Right renal cortex interstitium (tissue), 3 donors: ENCODE measurements at places on chromosomes 16 and 17. TPM values are rescaled to one million over a fixed set of nuclear protein-coding genes. Genes with fewer than 3 reads are reported as not detected.

DNA sequence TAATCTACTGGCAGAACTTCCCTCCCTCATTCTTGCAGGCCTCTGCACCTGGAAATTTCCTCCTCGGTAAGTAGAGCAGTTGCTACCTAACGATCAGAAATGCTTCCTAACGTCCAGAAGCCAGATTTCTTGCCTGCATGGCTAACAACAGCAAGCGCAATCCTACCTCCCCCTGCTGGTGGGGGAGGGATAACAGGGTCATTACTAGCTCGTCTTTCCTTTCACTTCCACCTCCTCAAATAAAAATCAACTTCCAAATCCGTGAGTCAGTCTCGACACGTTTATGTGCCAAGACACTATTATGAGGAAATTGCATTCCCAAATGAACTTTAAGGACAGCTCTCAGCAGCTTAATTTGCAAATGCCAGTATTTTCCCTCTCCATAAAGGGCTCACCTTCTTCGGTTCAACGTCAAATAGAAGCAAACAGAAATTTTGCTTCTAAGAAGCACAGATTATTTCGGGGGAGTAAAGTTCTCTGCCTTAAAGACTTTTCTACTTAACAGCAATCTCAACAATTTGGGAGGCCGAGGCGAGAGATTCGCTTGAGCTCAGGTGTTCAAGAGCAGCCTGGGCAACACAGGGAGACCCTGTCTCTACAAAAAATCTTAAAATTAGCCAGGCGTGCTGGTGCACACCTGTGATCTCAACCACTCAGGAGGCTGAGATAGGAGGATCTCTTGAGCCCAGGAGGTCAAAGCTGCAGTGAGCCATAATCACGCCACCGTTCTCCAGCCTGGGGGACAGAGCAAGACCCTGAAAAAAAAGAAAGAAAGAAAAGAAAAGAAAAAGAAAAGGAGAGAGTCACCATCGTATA lies 188.6 kb upstream of the PSMD7 start:
- DNase-seq, result no peak

GRCh38 chr16:21267298-21267697 lies 10.8 kb downstream of the CRYM start:
- DNase-seq, result no peak

SLC5A11 gene
- polyA plus RNA-seq, result 2.8 TPM

OR3A3 gene
- 0.06 TPM for polyA plus RNA-seq

DNA sequence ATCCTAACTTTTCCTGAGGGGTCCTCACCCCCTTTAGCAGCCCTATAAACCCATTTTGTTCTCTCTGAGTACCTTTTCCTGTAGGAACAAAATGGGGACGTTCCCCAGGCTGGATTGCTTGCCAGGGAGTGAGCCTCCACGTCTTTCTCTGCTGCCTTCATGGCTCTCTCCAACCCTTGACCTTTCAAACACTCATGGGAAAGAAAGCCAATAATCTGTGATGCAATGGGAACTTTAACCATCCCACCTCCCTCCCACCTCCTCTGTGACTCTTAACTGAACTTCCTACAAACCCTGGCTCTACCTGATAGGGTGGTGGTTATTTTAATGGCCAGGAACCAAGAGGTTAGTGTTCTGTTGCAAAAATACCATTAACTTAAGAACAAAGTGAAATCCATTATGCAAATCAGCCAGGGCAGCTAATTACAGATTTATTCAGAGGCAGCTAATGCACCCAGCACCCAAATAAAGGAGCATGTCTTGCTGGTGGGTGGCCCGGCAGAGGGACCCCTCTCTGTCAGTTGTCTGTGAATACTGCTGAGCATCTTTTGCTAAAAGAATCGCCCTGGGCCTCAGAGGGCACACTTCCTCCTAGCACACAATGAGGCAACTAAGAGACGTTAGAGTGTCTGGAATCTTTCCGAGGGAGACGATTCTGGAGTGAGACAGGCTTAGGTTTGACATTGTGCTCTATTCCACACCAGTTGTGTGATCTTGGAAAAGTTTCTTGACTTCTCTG lies 3.0 kb downstream of the PIPOX start:
- DNase-seq, result no peak

DNA sequence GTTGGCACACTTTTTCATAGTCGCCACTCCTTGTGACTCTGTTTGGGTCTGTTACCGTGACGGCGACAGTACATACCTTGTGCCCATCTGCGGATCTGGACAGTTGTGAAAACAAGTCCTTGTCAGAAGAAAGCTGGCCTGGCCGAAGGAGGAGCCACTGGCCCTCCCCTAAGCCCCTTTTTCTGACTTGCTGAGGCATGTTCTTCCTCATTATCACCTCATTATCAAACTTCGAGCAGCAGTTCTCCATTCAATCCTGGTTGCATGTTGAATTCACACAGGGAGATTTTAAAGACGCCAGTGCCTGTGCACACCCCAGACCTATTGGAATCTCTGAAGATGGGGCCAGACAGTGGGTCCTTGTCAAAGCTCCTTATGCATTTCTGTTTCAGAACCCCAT lies 61.1 kb downstream of the CYLD start:
- DNase-seq, result no peak

SLC38A7 gene
- 14.8 TPM for polyA plus RNA-seq

- no peak for DNase-seq
These were observed 1436.1 kb upstream of the GOT2 start for GRCh38 chr16:60170196-60170595.

DNA sequence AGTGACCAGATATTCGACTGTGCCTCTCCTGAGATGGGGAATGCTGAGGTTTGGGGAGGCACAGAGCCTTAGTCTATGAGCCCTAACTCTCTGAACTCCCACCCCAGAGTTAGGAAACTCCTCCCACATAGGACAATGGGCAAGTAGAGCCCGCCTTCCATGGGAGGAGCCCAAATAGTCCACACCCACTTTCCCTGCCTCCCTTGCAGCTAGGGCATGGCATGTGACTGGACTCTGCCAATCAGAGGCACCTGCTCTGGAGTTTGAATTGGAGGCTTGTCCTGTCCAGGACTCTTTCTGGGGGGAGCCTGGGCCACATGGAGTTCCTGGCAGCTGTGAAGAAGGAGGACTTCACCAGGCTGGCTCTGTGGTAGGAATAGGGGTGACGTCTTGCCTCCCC lies 48.4 kb downstream of the SOCS1 start:
- no peak for DNase-seq

DNA sequence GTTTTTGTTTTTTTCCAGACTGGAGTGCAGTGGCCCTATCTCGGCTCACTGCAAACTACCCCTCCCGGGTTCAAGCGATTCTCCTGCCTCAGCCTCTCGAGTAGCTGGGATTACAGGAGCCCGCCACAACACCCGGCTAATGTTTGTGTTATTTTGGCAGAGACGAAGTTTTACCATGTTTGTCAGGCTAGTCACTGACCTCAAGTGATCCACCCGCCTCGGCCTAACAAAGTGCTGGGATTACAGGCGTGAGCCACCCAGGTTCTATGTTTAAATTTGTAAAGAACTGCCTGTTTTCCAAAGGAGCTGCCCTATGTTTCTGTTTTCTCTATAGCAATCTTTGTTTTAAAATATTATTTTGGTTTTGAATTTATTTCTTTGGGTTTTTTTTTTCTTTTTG lies 13.8 kb upstream of the C16orf87 start:
- DNase-seq, result no peak

OR4D1 gene
- not detected for polyA plus RNA-seq

PRSS36 gene
- 1.4 TPM for polyA plus RNA-seq

WSCD1 gene
- 13.4 TPM for polyA plus RNA-seq

DNA sequence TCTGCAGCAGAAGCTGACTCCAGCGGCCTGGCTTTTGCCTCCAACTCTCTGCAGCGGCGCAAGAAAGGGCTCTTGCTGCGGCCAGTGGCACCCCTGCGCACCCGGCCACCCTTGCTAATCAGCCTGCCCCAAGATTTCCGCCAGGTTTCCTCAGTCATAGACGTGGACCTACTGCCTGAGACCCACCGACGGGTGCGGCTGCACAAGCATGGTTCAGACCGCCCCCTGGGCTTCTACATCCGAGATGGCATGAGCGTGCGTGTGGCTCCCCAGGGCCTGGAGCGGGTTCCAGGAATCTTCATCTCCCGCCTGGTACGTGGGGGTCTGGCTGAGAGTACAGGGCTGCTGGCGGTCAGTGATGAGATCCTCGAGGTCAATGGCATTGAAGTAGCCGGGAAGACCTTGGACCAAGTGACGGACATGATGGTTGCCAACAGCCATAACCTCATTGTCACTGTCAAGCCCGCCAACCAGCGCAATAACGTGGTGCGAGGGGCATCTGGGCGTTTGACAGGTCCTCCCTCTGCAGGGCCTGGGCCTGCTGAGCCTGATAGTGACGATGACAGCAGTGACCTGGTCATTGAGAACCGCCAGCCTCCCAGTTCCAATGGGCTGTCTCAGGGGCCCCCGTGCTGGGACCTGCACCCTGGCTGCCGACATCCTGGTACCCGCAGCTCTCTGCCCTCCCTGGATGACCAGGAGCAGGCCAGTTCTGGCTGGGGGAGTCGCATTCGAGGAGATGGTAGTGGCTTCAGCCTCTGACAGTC lies 1.3 kb downstream of the PARD6A start:
- no peak for DNase-seq

- no peak for DNase-seq
These were observed 35.4 kb upstream of the ADORA2B start for GRCh38 chr17:15909481-15909991.

HCFC1R1 gene
- 57.1 TPM for polyA plus RNA-seq

DNA sequence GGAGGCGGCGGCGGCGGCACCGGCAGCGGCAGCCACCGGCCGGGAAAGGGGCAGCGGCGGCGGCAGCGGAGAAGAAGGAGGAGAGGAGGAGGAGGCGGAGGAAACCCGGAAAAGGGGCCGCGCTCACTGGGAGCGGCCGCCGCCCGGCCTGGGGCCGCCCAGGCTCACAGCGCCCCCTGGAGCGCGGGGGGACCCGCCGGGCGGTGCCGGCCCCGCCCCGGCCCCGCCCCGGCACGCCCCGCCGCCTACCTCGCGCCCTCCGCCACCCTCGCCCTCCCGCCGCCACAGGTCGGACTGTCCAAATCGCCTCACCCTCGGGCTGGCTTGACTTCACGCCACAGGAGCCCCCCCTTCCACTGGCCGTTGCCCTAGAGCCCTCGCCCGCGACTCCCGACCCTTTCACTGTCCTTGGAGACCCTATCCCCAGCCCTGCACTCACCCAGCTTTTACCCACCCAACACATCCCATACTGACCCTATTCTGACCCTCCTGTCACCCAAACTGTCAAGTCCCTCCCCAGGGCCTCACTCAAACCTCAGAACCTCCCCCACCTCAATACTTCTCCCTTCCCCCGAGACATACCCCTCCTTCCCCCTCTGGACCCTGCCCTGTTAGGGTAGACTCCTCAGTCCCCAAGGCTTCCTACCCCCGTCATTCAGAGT lies at the start of gene CSNK2A2:
Gene CSNK2A2, minus strand, starts transcription at position 85 of the 662 bp plus-strand sequence. CDS start 370 bp downstream, outside the sequence.
- DNase-seq, result peak; percentile 17

EVI2B gene
- polyA plus RNA-seq, result 3.4 TPM

GRCh38 chr17:79627766-79628690 lies 17.2 kb upstream of the RBFOX3 start:
- DNase-seq, result no peak

DNA sequence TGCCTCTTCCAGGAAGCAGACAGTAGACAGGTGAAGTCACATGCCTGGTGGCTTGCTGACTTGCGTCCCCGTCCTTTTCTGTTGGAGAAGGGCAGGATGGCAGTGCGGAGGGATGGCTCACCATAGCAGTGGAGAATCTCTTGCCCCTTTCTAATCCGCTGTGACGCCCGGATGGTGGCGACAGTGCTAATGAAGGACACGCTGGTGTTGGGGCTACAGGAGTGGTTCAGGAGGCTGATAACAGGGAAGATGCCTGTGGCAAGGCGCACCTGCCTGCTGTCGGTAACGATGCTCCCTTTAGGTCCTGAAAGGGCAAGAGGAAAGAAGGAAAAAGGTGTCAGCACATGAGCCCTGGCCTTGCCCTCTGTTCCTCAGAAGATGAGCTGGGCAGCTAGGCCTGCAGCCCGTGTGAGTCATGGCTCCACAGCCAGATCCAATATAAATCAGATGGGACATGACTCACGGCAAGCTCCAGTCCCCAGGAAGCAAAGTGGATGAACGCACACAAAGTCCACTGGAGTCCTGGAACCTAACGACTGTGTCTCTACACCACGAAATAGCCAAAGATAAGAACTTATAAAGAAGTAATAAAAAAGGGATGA lies 25.5 kb downstream of the SERPINF1 start:
- DNase-seq, result no peak

DNA sequence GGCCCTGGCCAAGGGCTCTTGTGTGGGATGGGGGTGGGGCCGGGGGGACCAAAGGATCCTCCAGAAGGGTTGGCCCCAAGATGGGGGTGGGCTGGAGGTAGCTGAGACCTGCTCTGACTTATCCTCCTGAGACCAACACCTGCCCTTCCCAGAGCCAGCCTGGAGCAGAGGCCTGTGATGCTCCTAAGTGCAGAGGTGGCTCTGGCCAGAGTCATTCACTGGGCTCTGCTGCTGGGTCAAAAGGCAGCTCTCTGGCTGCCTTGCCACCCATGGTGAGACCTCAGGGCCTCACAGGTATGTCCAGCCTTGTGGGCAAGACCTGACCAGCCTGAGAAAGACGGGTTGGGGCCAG lies 393 bp downstream of the SERPINF2 start:
- DNase-seq, result no peak

YBX2 gene
- polyA plus RNA-seq, result 3.1 TPM

DNA sequence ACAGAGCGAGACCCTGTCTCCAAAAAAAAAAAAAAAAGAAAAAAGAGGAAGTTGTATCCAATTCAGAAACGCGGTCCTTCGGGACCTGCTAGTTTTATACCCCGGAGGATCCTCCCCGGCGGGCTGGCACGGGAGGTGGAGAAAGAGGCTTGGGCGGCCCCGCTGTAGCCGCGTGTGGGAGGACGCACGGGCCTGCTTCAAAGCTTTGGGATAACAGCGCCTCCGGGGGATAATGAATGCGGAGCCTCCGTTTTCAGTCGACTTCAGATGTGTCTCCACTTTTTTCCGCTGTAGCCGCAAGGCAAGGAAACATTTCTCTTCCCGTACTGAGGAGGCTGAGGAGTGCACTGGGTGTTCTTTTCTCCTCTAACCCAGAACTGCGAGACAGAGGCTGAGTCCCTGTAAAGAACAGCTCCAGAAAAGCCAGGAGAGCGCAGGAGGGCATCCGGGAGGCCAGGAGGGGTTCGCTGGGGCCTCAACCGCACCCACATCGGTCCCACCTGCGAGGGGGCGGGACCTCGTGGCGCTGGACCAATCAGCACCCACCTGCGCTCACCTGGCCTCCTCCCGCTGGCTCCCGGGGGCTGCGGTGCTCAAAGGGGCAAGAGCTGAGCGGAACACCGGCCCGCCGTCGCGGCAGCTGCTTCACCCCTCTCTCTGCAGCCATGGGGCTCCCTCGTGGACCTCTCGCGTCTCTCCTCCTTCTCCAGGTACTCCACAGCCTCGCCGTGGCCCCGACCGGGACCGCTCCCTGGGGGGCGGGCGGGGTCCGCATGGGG lies at the start of gene CDH3:
Gene CDH3, plus strand, starts transcription at position 596 of the 779 bp plus-strand sequence. Its CDS starts 70 bp downstream, at position 666.
- DNase-seq, result no peak

DNA sequence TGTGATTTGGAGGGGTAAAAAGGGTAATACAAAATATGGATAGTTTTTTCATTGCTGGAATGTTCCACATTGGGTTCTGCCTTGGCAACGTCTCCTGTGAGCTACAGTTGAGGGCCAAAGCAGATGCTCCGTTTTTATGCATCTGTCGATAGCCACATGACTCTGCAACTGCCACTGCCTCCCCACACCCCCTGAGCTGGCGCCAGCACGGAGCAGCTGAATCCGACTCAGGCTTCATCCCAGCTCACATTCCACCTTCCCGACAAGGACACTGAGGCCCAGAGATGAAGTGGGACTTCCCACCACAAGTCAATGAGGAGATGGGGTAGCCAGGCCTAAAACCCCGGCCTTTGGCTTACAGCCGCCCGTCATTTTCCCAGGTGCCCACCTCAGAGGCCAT lies 334.1 kb downstream of the CDH13 start:
- no peak for DNase-seq

- DNase-seq, result no peak
These were observed 594 bp upstream of the ABCA6 start for GRCh38 chr17:69142175-69142802.
